Frontal cortex (tissue), 4 donors: ENCODE measurements at places on chromosomes 16 and 17.
A peak's percentile ranks its signal among the peaks of the same experiment; 100 is the strongest.

DNA sequence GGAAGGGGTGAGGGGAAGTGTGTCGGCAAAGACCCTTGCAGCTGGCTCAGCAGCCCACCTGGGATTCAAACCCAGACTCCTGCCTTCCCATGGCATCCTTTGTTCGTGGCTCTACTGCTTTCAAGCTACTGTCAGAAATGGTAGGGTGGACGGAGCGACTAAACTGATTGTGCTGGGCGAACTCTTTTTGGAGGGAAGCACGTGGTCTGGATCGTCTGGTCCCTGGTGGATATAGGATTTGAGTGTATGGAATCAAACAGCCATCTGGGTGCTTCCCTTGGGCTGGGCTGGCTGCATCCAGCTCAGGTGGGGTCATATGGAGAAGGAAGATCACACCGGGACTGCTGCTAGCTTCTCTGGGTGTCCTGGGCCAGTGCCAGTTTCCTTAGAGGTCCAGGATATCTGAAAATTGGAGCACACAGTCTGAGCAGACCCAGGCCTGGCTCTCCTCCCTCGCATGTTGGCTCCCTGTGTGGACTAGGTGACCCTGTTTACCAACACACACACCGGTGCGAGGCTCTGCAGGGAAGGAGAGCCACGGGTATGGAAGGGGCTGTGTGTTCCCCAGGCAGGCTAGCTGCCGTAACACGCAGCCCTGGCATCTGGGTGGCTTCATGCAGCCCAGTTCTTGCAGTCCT, 8.6 kb downstream of the CMIP start:
- no peak for DNase-seq

- DNase-seq: no peak
Observed at GRCh38 chr16:62038646-62039045, 2.4 kb upstream of the CDH8 start.

GRCh38 chr17:43880420-43880991, 26.8 kb downstream of the MPP2 start:
- DNase-seq: no peak

DNA sequence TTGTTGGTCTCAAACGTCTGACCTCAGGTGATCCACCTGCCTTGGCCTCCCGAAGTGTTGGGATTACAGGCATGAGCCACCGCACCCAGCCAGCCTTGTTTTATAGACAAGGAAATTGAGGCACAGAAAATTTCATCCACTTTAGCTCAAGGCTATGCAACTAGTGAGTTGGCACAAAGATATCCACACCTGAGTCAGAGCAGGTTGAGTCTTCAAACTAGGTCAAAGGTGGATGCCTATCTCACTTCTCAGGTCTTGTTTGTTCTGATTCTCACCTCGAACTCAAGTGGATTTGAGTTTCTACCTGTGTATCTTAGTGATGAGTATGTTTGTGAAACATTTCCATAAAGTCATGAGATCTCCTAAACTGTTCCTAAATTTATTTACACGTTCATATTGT, 35.6 kb upstream of the GAS7 start:
- no peak for DNase-seq

GRCh38 chr16:28609631-28610594, at the start of gene SULT1A1:
TSS of gene SULT1A1 (minus strand) at chr16:28610044. CDS start at chr16:28608855, 1,189 bp downstream.
- peak; percentile 33 for DNase-seq
